ENCODE measurements at places on chromosomes 11 and 22. TPM values are rescaled to one million over a fixed set of nuclear protein-coding genes. Genes with fewer than 3 reads are reported as not detected.

GRCh38 chr11:65444314-65445051 lies 21.9 kb downstream of the NEAT1 start:
- DNase-seq, result peak; percentile 43
- H3K4me1 ChIP-seq, result peaks cover 4% of the 10 kb centered on the region
- H3K27me3 ChIP-seq, result no peaks in the 10 kb centered on the region
- H3K27ac ChIP-seq, result peak overlapping the region; percentile 24
- peaks cover 43% of the 10 kb centered on the region for H3K36me3 ChIP-seq

DNA sequence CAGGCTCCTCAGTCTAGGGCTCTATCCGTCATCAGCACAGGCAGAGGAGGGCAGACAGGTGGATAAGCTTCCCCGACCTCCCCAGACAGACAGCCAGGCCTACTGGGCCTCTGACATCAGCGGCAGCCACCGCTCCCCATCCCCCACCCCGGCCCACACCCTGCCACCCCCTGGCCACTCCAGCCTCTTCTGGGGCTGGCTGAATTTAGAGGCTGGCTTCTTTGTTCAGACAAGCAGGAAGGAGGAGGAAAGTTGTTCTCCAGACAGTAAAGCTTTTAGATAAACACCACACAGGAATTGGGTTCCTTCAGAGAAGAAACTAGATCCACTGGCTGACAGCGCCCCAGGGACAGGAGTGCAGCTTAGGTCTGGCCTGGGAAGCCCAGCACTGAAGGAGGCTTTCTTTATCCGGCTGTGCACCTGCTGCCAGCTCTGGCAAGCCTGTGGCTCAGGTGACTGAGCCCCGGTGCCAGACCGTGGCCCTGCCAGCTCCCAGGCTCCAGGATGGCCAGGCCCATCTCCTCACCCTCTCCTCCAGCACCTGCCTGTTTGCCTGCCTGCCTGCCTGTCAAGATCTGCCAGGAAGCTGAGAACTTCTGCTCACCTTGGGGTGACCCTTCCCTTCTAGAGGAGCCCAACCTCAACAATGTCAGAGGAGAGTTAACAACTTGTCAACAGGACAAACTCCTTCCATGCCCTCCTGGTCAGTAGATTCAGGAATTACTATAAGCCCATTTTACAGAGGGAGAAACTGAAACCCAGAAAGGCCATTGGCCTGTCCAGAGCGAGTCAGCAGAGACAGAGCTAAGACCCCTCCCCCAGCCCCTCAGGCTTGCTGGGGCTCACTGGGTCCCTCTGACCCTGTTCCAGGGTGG lies 44.0 kb upstream of the KLHL35 start:
- no peak overlapping the region for H3K27ac ChIP-seq
- H3K36me3 ChIP-seq, result no peaks in the 10 kb centered on the region
- no peak for DNase-seq
- peaks cover 20% of the 10 kb centered on the region for H3K4me1 ChIP-seq

DNA sequence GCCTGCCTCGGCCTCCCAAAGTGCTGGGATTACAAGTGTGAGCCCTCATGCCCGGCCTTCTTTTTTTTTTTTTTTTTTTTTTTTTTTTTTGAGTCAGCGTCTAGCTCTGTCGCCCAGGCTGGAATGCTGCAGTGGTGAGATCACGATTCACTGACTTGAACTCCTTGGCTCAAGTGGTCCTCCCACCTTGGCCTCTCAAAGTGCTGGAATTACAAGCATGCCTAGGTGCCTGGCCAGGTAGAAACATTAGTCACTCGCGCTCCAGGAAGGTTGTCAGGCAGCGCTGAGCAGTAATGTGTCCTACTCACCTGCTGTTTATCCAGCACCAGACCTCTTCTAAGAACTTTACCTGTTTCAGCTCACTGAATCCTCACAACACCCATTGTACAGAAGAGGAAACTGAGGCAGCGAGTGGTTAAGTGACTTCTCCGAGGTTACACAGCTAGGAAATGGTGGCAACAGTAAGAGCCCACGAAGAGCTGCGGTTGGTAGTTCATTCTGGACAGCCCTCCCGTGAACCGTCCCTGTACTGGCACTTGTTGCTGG lies 496 bp upstream of the CST6 start:
- H3K4me1 ChIP-seq, result peaks cover 9% of the 10 kb centered on the region
- no peak overlapping the region for H3K4me3 ChIP-seq
- peak; percentile 53 for DNase-seq

DNA sequence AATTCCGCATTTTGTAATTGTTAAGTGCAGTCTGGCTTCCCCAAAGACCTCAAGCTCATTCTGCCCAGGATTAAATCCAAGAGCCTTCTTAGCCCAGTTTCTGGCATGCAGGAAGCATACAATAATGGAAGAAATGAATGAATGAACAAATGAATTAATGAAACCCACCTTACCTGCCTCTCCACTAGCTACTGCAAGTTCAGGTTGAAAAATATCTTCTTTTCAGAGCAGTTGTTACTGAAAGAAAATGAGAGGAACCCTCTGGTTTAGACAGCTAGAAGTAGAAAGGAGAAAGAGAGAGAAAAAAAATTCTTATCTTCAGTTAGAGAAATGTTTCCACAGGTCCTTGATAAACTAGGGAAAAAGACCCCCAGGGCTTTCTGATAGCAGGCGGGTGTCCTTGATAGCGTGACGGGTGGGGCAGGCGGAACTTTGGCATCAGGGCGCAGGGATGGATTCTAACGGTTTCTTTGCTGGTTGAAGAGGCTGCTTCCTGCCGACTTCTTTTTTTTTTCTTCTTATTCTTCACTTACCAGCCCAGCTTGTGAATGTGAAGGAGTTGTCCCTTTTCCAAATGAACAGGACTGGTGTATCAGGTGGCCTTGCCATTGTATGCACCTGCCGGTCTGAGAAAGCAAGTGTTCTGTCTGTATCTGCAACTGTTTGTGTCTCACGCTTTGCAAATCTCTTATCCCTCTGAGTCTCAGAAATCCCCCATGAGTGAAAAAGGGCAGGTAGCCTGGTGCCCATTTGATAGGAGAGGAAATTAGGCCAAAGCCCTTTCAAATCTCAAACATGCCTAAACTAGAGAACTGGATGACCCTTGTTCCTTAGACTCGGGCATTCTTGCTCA lies 10.0 kb downstream of the LMO2 start:
- no peak for DNase-seq
- H3K36me3 ChIP-seq, result no peaks in the 10 kb centered on the region
- H3K4me3 ChIP-seq, result no peak overlapping the region
- H3K27me3 ChIP-seq, result peaks cover 51% of the 10 kb centered on the region
- no peak overlapping the region for H3K27ac ChIP-seq
- no peaks in the 10 kb centered on the region for H3K4me1 ChIP-seq

- H3K4me1 ChIP-seq, result no peaks in the 10 kb centered on the region
These were observed 65.2 kb upstream of the CECR2 start for GRCh38 chr22:17303840-17304779.

GRCh38 chr11:76626921-76627401 lies 43.6 kb downstream of the LRRC32 start:
- H3K36me3 ChIP-seq, result no peaks in the 10 kb centered on the region
- peak; percentile 29 for DNase-seq
- H3K4me3 ChIP-seq, result no peak overlapping the region
- peaks cover 24% of the 10 kb centered on the region for H3K4me1 ChIP-seq
- no peaks in the 10 kb centered on the region for H3K27me3 ChIP-seq

GRCh38 chr11:16178273-16178672 lies 178.1 kb downstream of the SOX6 start:
- DNase-seq, result no peak
- H3K4me1 ChIP-seq, result peaks cover 2% of the 10 kb centered on the region
- H3K27ac ChIP-seq, result no peak overlapping the region
- H3K27me3 ChIP-seq, result no peaks in the 10 kb centered on the region
- H3K4me3 ChIP-seq, result no peak overlapping the region

DNA sequence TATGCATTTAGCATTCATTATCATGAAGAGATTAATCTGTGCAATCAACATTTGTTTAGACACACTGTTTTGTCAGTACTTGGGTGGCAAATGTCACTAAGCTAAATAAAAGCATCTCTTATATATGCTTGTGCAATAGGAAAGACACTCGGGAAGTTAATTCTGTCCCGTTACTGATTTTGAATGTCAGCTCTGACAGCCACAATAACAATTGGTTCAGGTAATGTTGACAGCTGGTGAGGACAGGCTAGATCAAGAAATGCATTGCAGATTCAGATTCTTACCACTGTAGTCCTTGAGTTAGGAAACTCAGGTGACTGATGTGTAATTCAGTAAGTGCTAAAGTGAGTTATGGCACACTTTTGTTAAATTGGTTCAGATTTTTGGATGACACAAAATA lies 523.8 kb upstream of the FAT3 start:
- no peaks in the 10 kb centered on the region for H3K4me1 ChIP-seq
- H3K4me3 ChIP-seq, result no peak overlapping the region
- H3K36me3 ChIP-seq, result no peaks in the 10 kb centered on the region
- no peaks in the 10 kb centered on the region for H3K27me3 ChIP-seq
- H3K27ac ChIP-seq, result no peak overlapping the region

GRCh38 chr11:2004466-2004865 lies 6.8 kb upstream of the H19 start:
- no peaks in the 10 kb centered on the region for H3K36me3 ChIP-seq
- no peak overlapping the region for H3K4me3 ChIP-seq
- no peak for DNase-seq
- H3K27me3 ChIP-seq, result no peaks in the 10 kb centered on the region
- no peaks in the 10 kb centered on the region for H3K4me1 ChIP-seq

DNA sequence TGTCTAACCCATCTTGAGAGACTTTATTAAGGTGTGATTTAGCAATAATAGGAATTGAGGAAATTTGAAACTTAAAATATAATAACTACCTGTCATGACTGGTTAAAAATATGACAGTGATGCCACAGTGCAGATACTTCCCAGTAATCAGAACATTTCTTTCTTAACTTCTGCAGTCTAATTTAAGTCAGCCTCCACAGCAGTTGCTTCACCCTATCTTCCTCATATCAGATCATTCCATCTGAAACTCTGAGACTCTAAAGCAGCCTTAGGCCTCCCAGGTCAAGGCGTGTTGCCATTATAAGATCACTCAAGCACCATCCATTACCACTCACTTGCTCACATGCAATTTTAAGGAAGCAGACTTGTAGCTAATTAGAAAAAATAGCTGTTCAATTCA lies 302.2 kb downstream of the AASDHPPT start:
- DNase-seq, result no peak
- no peaks in the 10 kb centered on the region for H3K36me3 ChIP-seq
- H3K4me1 ChIP-seq, result no peaks in the 10 kb centered on the region
- H3K4me3 ChIP-seq, result no peak overlapping the region
- H3K27me3 ChIP-seq, result no peaks in the 10 kb centered on the region

- H3K27me3 ChIP-seq, result no peaks in the 10 kb centered on the region
- H3K36me3 ChIP-seq, result peaks cover 26% of the 10 kb centered on the region
- peaks cover 14% of the 10 kb centered on the region for H3K4me1 ChIP-seq
- no peak overlapping the region for H3K27ac ChIP-seq
- H3K4me3 ChIP-seq, result no peak overlapping the region
- no peak for DNase-seq
These were observed 55.1 kb downstream of the IRAG1 start for GRCh38 chr11:10638316-10638925.

DNA sequence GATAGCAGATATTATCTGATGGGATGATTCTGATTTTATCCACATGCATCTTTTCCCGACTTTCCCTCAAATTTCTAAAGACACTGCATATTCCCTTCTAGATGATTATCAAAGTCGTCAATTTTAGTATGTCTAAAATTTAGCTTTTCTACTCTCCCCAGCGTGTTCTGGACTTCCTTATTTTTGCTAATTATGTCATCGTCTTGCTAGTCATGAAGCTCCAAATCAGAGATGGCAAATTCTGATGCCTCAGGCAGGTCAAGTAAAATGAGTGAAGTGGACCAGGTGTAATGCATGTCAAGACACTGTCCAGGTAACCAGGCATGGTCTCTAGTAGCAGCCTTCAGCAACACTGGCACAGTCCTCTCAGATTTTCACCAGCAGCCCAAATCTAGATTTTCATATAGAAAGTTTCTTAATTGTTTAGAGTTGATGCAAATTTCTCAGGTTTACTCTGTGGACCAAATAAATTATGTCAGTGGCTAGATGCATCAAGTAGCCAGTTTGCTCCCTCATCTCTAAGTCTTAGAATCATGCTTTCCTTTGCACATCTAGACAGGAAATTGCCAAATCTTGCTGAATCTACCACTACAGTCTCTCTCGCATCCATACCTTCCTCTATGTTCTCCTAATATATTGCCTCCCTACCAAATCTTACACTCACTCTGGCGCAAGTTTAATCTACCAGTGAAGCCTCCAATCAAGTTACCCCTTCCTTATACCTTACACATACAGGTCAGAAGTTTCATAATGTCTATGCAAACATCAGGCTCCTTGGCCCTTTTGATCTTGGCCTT lies 10.6 kb downstream of the HSD17B12 start:
- H3K36me3 ChIP-seq, result peaks cover 4% of the 10 kb centered on the region
- no peak for DNase-seq
- no peaks in the 10 kb centered on the region for H3K27me3 ChIP-seq
- H3K4me1 ChIP-seq, result peaks cover 1% of the 10 kb centered on the region

DNA sequence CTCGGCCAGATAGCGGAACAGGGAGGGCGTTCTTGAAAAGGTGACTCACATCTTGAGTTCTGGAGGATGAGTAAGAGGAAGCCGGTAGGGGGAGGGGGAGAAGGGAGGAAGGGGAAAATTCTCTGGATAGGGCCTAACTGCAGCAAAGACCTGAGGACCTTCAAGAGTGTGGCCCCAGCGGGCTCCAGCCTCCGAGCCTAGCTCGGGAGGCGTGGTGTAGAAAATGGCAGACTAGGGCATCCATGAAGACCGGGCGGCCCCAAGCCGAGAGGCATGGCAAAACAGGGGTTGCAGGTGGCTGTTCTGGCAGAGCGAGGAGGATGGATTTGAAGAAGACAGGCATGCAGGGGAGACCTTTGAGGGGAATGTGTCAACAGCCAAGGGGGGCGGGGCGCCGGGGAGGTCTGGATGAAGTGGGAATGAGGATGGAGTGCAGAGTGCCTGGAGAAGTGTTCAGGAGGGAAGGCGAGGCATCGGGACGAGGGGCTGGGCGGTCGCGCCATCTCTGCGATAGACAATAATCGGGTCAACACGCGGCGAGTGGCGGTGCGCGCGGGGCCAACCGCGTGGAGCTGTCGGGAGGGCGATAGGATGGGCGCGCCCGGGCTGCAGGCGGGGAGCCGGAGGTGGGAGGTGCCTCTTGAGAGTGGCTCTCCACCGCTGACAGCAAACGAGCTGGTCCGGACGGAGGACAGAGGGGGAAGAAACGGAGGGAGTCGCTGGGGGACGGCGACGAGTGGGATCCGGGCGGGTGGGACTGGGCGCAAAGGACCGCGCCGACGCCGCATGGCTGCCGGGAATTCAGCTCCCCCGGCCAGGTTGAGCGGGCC lies 40.0 kb upstream of the CREB3L1 start:
- peaks cover 21% of the 10 kb centered on the region for H3K4me1 ChIP-seq
- DNase-seq, result peak; percentile 92
- H3K4me3 ChIP-seq, result peak overlapping the region; percentile 41
- no peaks in the 10 kb centered on the region for H3K36me3 ChIP-seq
- H3K27me3 ChIP-seq, result no peaks in the 10 kb centered on the region
- H3K27ac ChIP-seq, result peak overlapping the region; percentile 80

- DNase-seq, result peak; percentile 88
- H3K4me3 ChIP-seq, result no peak overlapping the region
- H3K4me1 ChIP-seq, result peaks cover 51% of the 10 kb centered on the region
- no peaks in the 10 kb centered on the region for H3K36me3 ChIP-seq
These were observed 93.8 kb upstream of the BLID start for GRCh38 chr11:122209619-122210366.

The FGF19 gene
- not detected for total RNA-seq

The DEUP1 gene
- total RNA-seq, result not detected

The ESAM gene
- under 0.01 TPM for total RNA-seq

The FERMT3 gene
- 0.56 TPM for total RNA-seq

The RIBC2 gene
- total RNA-seq, result 0.28 TPM

The SLC5A4 gene
- under 0.01 TPM for total RNA-seq

The BIK gene
- 0.18 TPM for total RNA-seq

The PIM3 gene
- 10.3 TPM for total RNA-seq

The MUC6 gene
- total RNA-seq, result not detected

The SLC22A9 gene
- not detected for total RNA-seq

The LRRC74B gene
- not detected for total RNA-seq

The CECR2 gene
- total RNA-seq, result not detected

The SERHL2 gene
- 3.9 TPM for total RNA-seq

The OLFML1 gene
- 0.18 TPM for total RNA-seq

The SLC17A6 gene
- not detected for total RNA-seq
